ENCODE measurements at places on chromosomes 5 and 9.

DNA sequence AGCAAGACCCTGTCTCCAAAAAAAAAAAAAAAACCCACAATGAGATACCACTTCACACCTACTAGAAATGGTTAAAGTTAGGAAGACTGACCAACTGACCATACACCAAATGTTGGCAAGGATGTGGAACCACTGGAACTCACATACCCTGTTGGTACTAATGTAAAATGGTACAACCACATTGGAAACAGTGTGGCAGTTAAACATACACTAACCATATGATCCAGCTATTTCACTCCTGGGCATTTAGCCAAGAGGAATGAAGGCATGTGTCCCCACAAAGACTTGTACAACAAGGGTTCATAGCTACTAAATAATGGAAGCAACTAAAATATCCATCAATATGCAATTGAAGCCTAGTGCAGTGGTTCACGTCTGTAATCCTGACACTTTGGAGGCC, 21.3 kb downstream of the NAIF1 start:
- no peak for DNase-seq

GRCh38 chr9:112327718-112328450, 5.5 kb downstream of the PTBP3 start:
- no peak for DNase-seq

DNA sequence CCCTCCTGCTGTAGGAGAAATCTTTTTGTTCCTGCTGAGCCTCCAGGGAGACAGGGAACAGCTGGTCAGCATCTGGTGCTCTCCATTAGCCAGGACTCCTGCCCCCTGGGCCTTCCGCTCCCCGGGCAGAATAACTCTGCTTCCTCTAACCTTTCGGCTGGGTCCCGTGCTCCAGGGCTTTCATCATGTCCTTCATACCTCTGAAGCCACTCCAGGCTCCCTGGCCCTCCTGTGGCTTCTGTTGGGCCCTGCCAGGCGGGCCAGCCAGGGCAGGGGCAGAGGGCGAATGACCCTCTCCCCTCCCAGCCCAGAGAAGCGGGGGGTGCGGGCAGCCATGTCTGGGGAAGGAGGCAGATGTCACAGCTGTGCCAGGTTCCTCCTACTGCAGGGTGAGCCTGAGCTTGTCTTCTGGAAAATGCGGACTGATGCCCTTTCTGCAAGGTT, 81.7 kb upstream of the LMX1B start:
- no peak for DNase-seq

DNA sequence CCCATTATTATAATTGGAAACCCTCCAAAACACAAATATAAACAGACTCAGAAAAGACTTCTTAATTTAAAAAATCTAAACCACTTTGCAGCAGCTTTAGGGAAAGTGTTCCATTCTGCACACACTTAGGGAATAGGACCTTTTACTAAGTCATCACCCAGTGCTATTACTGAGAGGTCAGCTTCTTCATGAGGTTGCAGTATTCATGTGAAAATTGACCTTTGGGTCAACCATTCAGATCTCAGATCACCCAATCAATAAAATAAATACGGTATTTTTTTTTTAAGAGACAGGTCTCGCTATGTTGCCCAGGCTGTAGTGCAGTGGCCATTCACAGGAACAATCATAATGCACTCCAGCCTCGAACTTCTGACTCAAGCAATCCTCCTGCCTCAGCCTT, 21.8 kb downstream of the NR6A1 start:
- DNase-seq: no peak

- no peak for DNase-seq
Observed at GRCh38 chr5:171850324-171850947, 64.8 kb downstream of the SMIM23 start.

- peak; percentile 73 for DNase-seq
Observed at GRCh38 chr9:5621327-5621726, 7.6 kb upstream of the RIC1 start.

DNA sequence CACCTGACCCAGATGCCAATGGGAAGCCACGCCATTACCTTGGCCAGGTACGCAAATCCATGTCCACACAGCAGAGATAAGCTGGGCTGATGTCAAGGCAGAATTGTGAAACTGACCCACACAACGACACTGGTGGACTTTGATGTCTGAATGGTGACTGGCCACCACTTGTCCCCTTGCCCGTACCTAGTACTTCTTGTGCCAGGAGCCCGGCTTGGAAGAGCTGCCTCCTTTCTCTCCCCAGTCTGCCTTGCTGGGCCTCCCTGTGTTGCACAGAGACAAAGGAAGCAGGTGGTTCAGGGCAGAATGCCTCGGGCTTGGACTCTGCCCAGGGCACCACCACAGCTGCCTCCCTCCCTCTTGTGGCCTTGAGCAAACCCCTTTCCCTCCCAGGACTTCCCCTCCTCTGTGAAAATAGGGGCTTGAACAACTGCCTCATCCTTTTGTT, 23.3 kb downstream of the PTGES2 start:
- DNase-seq: no peak

DNA sequence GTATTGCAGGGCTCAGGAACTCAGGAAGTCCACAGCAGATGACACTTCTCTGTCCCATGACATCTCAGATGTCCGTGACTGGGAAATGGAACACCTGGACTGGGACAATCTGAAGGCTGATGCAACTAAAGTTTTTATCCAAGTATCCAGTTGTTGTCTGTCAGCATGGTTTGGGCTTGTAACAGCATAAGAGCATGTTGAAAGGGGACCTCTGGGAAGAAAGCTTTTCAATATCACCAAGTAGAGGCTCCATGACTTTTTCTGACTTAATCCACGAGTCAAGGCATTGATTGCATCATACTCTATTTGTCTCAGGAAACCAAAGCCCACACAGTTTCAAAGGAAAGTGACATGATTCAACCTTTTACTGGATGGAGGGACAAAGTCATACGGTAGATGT, 807.7 kb downstream of the MTRR start:
- DNase-seq: no peak

DNA sequence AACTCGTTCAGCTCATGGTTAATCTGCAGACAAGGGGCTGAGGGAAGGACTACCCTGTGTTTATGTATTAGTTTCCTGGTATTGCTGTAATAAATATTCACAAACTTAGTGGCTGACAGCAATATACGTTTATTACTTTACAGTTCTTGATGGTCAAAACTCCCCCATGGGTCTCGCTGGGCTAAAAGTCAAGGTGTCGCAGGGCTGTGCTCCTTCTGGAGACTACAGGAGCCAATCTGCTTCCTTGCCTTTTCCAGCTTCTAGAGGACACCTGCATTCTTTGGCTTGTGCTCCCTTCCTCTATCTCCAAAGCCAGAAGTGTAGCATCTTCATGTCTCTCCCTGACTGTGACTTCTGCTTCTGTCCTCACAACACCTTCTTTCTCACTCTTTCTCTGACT, 653.8 kb upstream of the RIOK2 start:
- DNase-seq: no peak

DNA sequence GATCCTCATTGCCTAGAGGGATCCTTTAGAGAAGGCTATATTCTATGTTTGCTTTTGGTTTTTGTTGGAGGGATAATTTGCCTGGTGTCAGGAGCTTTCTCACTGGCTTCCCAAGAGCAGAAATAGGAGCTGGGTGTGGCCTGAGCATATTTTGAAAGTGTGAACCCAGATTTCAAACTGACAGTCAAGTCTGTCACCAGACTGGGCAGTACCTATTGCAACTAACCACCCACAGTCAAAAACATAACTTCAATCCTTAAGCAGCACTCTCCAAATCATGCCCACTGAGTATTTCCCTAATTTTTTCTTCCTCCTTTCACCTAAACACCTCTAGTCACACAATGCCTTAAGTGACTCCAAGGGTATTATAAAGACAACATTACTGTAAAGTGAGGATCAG, 278.4 kb downstream of the EBF1 start:
- no peak for DNase-seq

DNA sequence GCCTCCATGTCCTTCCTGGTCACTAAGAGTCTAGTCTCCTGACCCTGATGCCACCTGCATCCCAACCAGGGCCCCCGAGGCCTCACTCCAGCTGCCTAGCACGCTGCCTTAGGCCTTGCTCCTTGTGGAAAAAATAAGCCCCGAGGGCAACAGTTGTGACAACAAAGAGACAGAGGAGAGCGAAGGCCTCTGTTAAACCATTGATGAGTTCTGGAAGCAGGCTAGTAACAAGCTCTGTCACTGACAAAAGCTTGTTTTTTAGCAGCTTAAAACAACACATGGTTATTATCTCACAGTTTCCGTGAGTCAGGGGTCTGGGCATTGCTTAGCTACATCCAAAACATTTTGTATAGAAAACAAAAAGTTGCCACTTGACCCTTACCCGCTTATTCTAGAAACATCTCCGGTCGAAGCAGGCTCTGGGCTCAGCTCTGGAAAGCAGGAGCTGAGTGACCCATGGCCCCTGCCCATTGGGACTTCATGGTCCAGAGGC, 48.2 kb upstream of the TBC1D2 start:
- no peak for DNase-seq

- peak; percentile 81 for DNase-seq
Observed at GRCh38 chr9:15135164-15135792, 171.7 kb downstream of the TTC39B start.

GRCh38 chr9:97220894-97221477, 86.5 kb upstream of the CCDC180 start:
- no peak for DNase-seq

DNA sequence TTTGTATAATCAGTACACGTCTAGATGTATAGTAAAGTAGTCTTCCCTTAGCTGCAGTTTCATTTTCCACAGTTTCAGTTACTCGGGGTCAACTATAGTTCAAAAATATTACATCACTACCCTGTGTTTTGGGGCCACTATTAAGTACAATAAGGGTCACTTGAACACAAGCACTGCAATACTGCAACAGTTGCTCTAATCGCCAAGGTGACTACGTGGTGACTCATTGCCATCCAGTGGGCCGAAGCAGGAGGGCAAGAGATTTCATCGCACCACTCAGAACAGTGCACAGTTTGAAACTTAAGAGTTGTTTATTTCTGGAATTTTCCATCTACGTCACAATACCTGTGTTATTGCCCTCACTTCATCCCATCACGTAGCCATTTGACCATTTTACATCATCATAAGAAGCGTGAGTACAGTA, at the start of gene ARL14EPL:
ARL14EPL (plus strand) TSS at position 379 of the 424 bp plus-strand sequence. CDS start 18,994 bp downstream, outside the sequence.
- no peak for DNase-seq

GRCh38 chr9:38394416-38394815, 1.9 kb downstream of the ALDH1B1 start:
- no peak for DNase-seq

DNA sequence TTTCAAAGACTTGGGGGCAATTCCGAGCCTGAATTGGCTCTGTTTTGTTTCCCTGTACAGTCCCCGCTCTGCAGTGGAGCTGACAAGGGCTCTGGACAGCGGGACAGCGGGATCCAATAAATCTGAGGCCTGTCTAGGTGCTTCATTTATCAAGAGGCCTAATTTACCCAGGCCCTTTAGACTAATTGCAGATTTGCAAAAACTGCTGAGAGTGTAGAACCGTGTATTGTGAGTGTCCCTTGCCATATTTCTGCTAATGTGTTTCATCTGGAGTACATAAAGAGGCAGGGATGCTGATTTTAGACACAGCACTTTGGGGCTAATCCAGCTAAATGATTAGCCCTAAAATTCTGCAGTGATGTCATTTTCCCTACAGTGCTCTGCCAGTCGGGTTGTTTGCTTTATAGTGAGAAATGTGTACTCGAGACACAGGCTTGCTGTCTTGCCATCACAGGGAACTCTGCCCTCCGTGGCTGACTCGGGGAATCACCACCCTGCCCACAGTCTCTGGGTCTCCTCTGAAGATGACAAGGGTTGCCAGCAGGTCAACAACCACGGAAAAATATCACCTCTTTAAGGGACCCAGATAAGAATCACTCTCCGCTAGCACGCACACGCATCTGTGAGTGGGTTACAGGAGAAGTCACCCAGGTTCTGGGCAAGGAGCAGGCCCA, 592.0 kb downstream of the BNC2 start:
- DNase-seq: no peak

DNA sequence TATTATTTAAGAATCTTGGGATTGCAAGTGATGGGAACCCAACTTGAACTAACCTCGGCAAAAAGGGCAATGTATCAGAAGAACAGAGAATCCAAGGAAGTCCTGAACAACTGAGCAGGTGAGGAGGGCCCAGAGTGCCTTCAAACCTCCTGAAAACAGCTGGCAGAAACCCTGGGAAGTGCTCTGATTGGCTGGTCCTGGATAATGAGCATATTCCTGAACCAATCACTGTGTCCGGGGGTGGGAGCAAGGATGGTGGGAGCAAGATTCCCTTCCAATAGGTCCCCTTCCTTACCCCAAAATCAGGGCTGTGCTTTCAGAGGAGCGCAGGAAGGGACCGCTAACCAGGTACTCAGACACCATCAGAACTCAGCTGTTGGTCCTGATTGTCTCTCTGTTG, 31.9 kb upstream of the TBC1D2 start:
- DNase-seq: no peak

DNA sequence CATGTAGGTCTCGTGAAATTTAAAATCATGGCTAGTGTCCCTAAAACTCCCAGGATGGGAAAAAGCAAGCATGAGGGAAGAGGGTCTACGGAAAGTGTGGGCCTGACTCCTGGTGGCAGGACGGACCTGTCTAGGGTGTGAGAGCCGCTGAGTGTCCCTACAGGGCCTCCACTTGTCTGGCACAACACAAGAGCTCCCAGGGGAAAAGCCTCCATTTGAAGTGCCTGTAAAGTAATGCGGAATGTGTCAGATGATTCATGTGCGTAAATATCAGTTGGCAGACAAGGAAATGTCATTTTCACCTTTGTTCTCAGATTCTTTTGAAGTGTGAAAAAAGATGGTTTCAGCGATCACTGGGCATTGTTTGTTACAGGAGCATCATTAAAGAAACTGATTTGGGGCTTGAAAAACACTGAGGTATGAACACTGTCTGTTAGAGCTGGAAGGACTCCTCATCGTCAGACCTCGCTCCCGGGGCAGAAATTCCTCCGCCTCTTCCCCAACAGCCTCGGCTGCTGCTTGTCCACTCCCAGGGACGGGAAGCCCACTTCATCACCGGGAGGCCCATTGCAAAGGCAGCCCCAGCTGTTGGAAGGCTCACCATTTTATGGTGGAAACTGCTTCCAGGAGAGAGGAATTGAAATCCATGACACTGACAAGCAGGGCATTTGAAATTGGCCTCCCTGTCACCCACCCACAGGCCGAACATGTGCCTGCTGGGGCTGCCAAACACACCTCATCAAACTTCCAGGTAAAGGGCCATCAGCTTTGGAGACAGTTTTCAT, 240.8 kb downstream of the FSTL4 start:
- DNase-seq: peak; percentile 41

GRCh38 chr5:175680020-175680419, 22.1 kb downstream of the HRH2 start:
- DNase-seq: no peak

GRCh38 chr5:157388111-157388710, 71.8 kb upstream of the NIPAL4 start:
- no peak for DNase-seq

DNA sequence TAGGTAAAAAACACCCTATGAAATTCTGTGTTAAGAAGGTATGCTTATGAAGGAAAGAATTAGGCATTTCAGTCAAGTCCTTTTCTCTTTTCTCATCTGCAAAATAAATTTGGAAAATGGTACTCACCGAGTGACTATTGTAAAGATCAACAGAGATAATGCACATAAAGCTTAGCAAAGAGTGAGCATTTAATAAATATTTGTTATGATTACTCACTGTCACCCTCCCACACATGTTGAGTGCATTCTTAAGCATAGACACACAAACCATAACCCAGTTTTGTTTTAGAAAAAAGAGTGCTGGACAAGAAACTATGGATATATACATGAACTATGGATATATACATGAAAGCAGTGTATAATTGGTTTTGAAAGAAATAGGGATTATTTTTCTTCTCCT, 54.7 kb upstream of the PRLR start:
- DNase-seq: no peak

All from ascending aorta (tissue), 2 donors.